Activated T-cell treated with anti-CD3 and anti-CD28 coated beads, Interleukin-2, amount 50 U/mL, for 72 hours (primary cell): ENCODE measurements at places on chromosomes 2 and 18. TPM values are rescaled to one million over a fixed set of nuclear protein-coding genes. Genes with fewer than 3 reads are reported as not detected.

IL1R1 gene
- total RNA-seq: 14.3 TPM

- DNase-seq: no peak
Measured at GRCh38 chr2:79782576-79783452, 270.0 kb downstream of the CTNNA2 start.

SLC5A7 gene
- total RNA-seq: not detected

GYPC gene
- total RNA-seq: 148 TPM

NEB gene
- total RNA-seq: 1.2 TPM

AGXT gene
- not detected for total RNA-seq

STK39 gene
- 37.1 TPM for total RNA-seq

- no peak for DNase-seq
Measured at GRCh38 chr2:70029814-70030409, 57.4 kb upstream of the PCBP1 start.

DNA sequence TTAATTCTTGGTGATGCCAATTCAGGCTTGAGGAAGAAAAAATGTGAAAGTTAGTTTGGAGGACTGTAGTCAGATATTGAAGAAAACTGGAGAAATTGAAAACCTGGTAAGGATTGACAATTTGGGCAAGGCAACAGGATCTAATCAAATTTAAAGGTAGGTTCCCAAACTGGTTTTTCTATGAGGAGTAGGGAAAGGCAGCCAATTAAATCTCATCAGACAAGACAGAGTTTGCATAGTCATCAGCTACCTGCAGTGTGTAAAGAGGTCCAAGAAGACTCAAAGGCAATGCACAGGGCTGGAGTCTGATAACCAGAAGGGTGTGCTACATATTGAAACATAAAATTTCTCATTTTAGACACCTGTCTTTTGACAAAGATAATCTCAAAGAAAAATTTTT, 16.0 kb upstream of the CAB39 start:
- DNase-seq: no peak

ANKRD29 gene
- total RNA-seq: not detected

RRM2 gene
- total RNA-seq: 222 TPM

CHST9 gene
- not detected for total RNA-seq

CNGA3 gene
- total RNA-seq: not detected

GKN2 gene
- not detected for total RNA-seq

CMPK2 gene
- total RNA-seq: 10.6 TPM

- no peak for DNase-seq
Measured at GRCh38 chr2:70607121-70607561, 53.5 kb upstream of the TGFA start.

DNA sequence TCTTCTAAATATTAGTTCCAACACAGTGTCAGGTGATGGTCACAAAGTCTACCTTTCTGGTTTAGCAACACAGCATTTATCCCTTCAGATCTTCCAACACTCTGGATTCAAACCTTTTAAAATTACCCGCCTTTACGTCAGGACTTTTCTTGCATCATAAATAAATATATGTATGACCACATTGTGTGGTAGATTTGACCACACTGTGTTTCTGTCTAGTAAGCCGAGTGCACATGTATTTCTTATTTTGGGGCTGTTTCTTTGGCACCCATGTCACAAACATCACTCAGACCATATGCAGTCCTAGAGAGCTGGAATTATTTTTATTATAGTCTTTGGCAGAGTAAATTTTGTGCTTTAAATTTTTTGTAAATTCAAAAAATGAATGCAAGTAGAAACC, 172.1 kb downstream of the ANKRD44 start:
- DNase-seq: no peak

GRCh38 chr2:71898375-71898774, 249.3 kb downstream of the CYP26B1 start:
- no peak for DNase-seq

DNA sequence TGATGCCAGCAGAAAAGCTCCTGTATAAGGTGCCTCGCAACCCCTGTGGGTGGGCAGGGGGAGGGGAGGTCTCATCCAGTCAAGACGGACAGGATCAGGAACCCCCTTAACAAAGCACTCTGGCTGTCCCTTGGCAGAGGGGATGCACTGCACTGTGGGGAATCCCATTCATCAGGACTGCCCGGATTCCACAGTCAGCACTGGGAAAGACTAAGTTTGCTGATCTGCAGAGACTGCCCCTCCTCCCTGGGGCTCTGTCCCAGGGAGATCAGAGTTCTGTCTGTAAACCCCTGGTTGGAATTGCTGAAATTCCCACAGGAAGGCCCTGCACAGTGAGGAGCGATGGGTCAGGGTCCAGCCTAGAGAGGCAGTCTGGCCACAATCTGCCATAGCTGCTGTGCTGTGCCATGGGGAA, 149.5 kb upstream of the RBBP8 start:
- DNase-seq: no peak

- DNase-seq: no peak
Measured at GRCh38 chr2:88281302-88282217, 111.4 kb downstream of the THNSL2 start.

DNA sequence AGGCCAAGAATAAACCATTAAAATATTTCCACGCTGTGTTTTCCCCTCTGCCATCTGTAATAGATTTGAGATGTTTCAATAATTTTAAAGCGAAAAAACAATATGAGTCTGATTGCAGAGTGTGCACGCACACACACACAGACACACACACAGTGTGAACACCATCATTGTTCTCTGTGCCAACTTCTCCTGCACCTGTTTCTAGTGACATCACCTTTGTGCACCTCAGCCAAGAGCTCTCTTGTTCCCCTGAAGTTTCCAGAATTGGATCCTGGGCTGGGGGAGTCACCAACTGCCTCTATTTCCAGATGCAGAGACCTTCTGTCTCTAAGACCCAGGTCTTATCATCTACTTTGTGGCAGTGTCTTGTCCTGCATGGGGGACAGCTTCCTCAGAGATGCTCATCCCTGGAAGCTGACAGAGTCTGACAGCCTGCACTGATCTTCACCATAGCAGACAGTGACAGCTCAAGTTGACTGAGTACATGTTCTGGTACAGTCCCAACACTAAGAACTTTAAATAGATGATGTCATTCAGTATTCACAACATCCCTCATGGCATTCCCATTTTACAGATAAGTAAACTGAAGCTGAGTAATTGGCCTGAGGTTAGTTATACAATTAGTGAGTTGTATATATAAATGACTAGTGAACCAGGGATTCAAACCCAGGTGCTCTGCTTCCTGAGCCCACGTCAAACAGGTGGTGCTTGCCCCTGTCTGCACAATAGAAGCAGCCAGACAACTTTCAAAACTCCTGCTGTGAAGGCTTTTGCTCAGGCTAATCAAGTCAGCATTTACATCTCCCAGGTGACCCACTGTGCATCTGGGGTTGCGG, 39.4 kb downstream of the ACOXL start:
- no peak for DNase-seq

DNA sequence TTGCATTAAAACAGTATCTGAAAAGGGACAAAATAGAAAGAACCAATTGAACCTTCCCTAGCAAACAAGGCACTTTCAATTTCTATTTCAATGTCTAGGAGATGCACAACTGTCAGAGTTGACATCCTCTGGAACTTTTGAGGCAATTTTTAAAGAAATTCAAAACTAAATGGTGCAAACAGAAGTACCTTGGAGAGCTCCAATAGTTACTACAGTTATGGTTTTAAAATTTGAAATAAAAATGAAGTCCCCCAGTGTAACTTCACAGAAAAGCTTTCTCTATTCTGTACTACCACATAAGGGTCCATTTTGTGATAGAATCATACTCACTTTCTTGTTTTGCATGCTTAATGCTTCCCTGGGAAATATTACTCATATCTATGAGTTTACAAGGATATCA, 162.1 kb downstream of the KCNH7 start:
- no peak for DNase-seq

SERPINB10 gene
- total RNA-seq: 1.5 TPM

DNA sequence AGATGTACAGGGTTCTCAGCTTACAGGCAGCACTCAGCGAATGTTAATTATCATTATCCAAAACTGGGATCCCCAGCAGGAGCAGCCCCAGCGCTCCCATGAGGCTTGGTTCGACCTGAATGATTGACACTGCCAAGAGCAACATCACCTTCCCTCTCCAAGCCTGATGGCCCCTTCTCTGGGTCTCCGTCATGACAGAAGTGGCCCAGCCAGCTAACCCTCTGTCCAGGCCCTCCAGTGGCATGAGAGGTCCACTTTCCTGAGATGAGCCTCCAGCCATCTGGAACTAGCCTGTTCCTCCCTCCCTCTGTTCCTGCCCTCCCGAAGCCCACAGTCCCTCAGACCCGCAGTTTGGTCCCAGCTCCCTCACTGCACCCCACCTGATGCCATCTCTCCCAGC, 97.0 kb upstream of the RAB6C start:
- DNase-seq: no peak

HTRA2 gene
- total RNA-seq: 74.3 TPM
